ENCODE measurements at places on chromosomes 3 and 15.

DNA sequence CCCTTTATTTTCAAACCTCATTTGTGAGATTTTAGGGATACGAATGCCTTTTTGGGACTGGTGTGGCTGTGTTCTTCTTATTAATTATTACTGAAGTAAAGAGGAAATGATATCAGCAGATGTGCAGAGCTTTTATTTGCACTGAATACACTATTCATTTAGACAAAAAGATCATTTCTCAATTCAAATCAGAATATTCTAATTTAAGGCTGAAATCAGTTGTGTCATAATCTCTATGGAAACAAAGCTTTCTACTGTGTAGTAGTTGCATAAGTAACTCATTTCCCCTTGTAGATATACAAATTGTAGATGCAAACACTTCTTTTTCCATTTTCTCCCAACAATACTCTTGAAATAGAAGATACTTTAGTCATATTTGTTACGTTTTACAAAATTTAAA is 56.0 kb downstream of the PDE8A start:
- no peak for DNase-seq

DNA sequence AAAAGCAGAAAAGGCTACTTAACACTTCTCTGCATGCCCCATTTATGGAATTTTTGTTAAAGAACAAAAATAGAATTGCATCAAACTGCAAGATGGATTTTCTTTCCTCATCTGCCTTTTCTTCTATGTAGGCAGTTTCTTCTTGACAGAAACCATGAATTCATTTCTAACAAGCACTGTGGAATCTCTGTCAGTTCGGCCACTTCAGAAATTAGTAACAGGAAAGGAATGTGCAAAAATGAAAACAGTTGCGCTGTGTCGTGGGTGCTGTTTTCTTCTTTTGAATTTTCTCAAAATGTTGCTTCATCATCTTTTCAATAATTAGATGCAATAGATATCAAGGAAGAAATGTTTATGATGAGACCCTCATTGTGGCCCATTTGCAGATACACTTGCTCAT is 151.6 kb downstream of the FOXB1 start:
- DNase-seq: no peak

GRCh38 chr15:97520689-97521088 is 439.8 kb upstream of the ARRDC4 start:
- no peak for DNase-seq

- DNase-seq: no peak
Observed at GRCh38 chr15:98875309-98875708, 132.3 kb downstream of the PGPEP1L start.
